ENCODE measurements at places on chromosomes 3 and 15.

DNA sequence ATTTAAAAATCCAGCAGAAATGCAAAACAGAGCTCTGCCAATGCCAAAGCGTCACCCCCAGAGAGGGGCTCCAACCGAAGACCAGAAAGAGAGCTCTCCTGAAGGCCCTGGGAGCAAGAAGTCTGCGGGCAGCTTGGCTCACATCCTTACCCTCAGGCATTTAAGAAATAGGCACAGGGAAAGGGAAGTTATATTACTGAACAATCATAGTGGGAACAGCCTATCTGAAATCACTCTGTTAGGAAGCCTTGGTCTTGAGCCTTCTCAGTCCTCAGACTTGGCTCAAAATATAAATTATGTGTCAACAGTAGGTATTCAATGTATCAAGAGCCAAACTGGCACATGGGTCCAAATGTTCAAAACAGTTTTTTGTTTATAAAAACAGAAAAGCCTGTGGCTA lies 10.3 kb upstream of the PPARG start:
- H3K27ac ChIP-seq, result no peak overlapping the region
- H3K4me3 ChIP-seq, result no peak overlapping the region

DNA sequence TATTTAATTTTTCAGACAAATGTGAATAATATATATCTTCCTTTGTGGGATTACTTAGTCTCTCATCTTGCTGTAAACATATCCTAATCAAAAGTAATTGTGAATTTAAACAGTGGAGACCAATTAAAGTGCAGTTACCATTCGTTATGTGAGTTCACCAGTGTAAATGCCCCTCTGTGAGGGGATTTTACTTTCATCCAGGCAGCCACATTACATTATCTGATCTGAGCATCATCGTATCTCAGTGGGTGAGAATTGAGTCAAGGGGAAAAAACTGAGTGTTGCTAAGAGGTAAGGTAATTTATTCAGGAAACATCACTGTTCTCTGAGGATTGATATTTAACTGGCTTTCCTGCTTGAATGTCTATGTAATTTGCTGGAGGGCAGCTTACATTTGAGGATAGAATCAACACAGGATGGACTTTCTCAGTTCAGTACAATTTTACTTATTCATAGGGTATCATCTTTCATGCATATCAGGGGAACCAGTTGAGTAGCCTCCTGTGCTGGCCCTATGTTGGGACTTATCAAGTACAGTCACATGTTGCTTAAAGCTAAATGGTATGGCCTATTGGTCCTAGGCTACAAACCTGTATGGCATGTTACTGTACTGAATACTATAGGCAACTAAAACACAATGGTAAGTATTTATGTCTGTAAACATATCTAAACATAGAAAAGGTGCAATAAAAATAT lies 219.7 kb downstream of the CD47 start:
- no peak overlapping the region for H3K4me3 ChIP-seq
- H3K27me3 ChIP-seq, result peaks cover 2% of the 10 kb centered on the region
- no peak overlapping the region for H3K27ac ChIP-seq
- no peaks in the 10 kb centered on the region for H3K4me1 ChIP-seq

DNA sequence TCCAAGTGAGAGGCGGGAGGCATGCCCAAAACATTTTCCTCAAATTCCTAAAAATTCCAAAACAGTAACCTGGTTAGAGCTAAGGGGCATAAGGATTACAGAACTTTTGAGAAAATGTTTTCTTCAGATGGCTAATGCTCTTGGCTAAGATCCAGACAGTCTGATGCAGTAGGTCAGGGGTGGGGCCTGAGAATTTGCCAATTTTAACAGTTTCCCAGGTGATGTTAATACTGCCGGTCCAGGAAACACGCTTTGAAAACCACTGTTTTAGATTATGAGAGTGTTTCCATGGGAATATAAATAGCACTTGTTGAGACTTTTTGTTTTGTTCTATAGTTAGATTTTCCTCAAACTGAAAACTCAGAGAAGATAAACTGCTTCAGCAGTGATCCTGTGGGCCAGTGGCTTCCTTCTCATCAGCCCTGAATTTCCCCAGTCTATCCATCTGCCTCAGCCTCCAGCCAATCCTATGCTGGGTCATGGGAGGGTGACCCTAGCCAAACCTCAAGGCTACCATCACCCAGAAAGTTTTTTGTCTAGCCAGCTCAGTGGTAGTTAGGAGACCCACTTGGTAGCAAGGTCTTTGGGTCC lies 71.6 kb upstream of the ACP3 start:
- peaks cover 10% of the 10 kb centered on the region for H3K27me3 ChIP-seq
- H3K36me3 ChIP-seq, result no peaks in the 10 kb centered on the region
- no peak overlapping the region for H3K4me3 ChIP-seq

DNA sequence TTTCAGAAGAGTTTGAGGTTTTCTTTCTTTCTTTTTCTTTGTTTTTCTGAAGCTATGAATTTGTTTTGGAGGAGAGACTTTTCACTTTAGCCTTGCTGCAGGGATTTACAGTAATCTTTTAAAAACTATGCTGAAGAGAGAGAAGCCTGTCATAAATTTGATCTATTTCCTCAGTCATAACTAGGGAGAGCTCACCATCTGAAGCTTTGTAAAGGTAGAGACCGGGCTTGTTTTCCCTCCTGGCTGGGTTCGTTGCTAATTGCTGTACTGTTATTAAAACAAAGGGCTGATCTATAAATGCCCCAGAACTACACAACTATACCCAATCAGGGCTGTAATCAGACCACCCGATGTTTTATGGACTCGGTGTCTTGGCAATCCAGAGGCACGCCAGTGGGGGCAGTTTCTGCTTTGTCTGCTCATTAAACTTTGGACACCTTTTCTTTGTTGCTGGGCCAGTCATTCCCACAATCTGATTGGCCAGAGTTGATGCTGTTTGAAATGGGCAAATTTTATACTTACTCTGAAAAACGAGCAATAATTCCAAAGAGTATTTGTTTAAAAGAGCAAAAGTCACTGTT lies 164.3 kb downstream of the CACNA1D start:
- no peak for DNase-seq
- H3K27me3 ChIP-seq, result peaks cover 46% of the 10 kb centered on the region
- no peak overlapping the region for H3K27ac ChIP-seq
- H3K4me3 ChIP-seq, result no peak overlapping the region
- H3K36me3 ChIP-seq, result peaks cover 7% of the 10 kb centered on the region

DNA sequence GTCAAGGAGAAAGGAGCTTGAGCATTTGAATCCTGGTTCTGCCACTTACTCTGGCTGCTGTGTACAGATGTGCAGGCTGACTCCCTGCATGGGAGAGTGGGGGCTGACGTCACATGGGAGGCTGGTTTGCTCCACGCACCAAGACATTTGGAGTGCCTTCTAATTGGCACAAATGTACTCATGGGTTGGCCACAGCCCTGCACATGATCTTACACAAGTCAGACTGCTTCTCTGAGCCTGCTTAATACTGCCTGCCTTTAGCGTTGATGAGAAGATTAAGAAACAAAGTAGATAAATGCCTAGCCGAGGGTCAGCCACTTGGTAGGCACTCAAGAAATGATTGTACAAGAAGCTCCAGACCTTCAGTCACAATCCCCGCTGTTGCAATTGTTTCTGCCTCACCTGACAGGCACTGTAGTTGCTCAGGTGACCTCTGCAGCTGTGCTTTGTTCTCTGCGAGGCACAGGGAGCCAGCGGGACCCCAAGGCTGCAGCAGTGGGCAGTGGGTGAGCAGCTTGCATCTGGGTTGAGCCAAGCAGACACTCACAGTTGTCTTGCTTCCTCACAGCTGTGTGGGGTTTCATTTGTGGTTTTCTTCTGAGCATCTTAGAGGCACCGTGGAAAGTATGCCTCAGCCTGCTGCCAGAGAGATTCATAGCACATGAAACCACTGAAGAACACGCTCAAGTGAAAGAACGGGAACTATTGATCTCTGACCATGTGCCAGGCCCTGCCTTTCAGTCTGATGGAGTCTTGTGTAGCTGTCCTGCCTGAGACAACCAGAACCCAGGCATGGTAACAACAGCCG lies 33.1 kb downstream of the GRK7 start:
- peaks cover 38% of the 10 kb centered on the region for H3K4me1 ChIP-seq
- DNase-seq, result peak; percentile 44
- H3K36me3 ChIP-seq, result no peaks in the 10 kb centered on the region
- peak overlapping the region; percentile 96 for H3K27ac ChIP-seq
- no peaks in the 10 kb centered on the region for H3K27me3 ChIP-seq

DNA sequence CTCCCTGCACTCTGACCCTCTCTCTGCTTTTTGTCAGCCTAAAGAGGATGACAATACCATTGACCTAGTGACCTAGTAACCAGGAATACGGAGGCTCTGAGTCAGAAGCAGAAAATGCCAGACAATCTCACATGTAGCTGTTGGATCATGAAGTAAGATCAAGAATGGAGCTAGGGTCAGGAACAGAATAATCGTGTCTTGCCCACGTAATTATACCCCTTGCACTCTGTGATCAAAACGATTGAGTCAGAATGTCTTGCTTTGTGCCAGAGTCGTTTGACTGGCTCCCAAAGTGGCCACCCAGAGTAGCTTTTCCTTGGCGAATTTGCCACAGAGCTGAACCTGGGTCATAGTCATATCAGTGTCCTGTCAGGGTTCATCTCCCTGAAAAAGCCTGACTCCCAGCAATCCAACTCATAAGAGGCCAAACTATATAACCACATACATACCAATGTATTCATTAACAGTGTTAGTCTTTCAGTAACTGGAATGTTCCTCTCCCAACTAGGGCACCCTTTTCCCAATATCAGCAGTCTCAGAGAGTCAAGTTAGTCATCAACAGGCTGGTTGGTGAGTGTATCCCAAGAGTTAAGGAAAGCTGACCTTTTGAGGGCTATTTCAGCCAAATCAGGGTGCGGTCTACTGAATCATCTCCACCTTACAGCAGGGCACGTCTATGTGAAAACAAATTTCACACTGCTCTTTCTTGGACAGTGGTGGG lies 5.0 kb upstream of the CDV3 start:
- H3K4me3 ChIP-seq, result no peak overlapping the region
- H3K4me1 ChIP-seq, result peaks cover 28% of the 10 kb centered on the region
- no peak for DNase-seq
- no peaks in the 10 kb centered on the region for H3K36me3 ChIP-seq

DNA sequence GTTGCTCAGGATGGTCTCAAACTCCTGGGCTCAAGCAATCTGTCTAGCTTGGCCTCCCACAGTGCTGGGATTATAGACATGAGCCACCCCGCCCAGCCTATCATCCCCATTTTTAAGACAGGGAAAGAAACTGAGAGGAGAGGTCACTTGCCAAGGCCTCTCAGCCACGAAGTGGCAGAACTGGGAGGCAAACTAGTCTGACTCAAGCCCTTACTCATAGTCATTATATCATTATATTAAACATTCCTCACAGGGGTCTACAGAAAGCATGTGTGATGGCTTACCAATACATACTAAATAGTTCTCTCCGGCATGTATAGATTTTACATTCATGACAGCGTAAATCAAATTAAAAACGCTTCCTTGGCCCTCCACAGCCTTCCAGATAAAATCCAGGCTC lies 62.0 kb upstream of the ZBTB38 start:
- H3K4me3 ChIP-seq, result peak overlapping the region; percentile 64
- H3K4me1 ChIP-seq, result peaks cover 55% of the 10 kb centered on the region
- H3K27me3 ChIP-seq, result no peaks in the 10 kb centered on the region
- no peak for DNase-seq
- H3K27ac ChIP-seq, result peak overlapping the region; percentile 97

- no peaks in the 10 kb centered on the region for H3K36me3 ChIP-seq
- DNase-seq, result no peak
- H3K4me1 ChIP-seq, result no peaks in the 10 kb centered on the region
These were observed 166.4 kb downstream of the SUCNR1 start for GRCh38 chr3:152039887-152040286.

DNA sequence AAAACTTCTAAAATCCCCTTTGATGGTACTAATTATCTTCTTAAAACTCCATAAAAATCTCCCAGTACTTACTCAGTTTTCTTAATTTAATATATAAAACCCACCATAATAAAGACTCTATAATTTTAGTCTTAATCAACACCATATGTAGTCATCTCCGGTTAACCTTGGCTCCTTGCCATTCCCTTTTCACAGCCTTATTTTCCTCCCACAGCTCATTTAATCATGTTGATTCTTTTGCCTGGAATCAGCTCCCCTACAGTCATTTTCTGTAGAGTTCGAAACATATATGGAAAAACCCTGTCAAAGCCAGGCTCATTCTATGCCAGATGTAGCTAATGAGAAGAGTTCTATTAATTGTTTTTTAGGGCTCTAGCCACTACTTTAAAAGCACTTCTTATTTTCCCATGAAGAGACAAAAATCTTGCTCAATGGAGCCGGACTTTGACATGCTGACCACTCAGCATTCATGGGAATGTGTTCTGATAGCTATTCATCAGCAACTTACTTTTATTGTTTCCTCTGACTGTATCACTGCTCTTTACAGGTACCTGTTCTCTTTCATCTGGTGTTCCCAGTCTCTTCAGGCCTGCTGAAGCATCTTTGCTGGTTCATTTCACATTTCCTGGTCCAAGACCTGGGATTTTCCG lies 573.4 kb downstream of the NAALADL2 start:
- H3K36me3 ChIP-seq, result no peaks in the 10 kb centered on the region
- H3K27ac ChIP-seq, result no peak overlapping the region
- DNase-seq, result no peak
- no peak overlapping the region for H3K4me3 ChIP-seq
- no peaks in the 10 kb centered on the region for H3K4me1 ChIP-seq
